AG04449 (cell line): ENCODE measurements at places on chromosomes 5 and 9.

DNA sequence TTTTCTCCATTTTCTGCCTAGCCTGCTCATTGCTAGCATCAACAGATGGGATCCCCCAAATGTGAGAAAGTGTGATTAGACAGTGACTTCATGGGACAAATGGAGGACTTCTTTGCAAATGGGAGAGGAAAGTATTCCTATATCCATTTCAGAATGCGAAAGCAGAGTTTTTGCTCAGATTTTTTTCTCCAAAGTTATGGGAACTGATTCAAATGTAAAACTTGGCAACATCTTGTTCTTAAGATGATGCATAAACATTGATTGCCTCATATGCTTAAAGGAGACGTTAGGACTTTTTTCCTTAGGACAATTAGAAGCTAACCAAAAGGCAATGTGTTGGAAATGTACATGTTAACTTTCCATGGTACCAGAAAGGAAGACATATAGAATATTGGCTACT, 704.3 kb upstream of the ZNF608 start:
- no peak for DNase-seq

- DNase-seq, result no peak
Measured at GRCh38 chr5:92809855-92810465, 771.1 kb downstream of the NR2F1-AS1 start.

- no peak for DNase-seq
Measured at GRCh38 chr5:1098986-1099597, 12.8 kb downstream of the SLC12A7 start.

DNA sequence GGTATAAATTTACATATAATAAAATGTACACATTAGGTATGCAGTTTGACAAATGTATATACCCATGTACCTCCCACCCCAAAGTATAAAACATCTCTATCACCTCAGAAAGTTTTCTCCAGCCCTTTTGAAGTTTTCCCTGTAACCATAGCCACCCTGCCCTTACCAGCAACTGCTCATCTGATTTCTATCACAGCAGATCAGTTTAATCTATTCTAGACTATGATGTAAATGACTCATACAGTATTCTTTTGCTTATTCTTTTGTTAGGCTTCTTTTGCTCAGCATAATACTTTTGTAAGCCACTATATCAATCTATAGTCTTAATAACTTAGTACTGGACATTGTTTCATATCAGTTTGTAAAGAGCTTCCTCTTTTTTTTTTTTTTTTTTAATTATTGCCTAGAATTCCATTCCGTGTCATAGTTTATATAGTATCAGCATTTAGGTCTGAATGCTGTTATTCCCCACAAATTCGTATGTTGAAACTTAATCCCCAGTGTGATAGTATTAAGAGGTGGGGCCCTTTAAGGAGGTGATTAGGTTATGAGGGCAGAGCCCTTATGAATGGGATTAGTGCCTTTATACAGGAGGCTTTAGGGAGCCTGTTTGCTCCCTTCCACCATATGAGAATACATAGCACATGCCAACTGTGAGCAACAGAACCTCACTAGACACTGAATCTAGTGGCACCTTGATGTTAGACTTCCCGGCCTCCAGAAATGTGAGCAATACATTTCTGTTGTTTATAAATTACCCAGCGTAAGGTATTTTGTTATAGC, 20.3 kb downstream of the MELK start:
- no peak for DNase-seq

DNA sequence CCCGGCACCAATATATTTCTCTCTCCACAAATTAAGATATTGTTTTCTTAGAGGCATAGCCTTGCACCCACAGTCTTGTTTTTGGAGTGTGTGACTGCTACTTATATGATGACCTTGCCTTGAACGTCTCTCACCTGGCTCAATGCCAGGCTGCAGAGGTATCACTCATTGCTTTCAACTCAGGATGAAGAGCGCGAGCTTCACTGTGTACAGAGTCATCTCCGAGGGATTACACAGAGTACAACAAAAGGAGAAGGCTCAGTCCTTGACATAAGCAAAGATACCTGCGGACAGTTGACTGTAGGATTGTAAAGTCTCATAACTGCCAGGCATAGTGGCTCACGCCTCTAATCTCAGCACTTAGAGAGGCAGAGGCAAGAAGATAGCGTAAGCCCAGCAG, 53.8 kb downstream of the CD180 start:
- no peak for DNase-seq

DNA sequence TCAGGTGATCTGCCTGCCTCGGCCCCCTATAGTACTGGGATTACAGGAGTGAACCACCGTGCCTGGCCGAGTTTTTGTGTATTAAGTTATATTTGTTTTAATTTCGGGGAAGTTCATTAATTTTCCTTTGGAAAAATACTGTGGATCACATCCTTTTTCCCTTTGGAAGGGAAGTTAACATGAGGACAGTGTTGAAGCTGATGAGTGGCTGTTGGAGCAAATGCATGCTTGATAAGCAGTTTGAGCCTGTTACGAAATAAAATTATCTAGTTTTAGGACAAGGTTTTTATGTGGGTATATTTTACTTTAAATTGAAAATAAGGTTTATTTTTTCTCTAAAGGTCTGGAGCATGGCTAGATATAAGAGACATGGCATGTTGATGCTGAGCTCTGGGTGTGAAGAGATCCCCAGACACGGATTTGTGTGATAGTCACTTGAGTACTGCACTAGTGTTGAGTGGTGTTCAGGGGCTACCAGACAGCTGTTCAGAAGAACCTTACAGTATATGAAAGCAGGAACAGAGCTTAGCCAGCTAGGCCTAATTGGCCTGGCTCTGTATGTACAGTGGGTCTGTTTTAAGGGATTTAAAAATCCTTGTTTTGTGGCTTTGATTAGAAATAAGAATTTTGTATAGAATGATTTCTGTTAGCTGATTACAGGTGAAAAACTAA, 17.4 kb downstream of the LMNB1 start:
- DNase-seq, result no peak

GRCh38 chr9:98702835-98703380, 5.8 kb downstream of the GABBR2 start:
- no peak for DNase-seq

- DNase-seq, result no peak
Measured at GRCh38 chr5:120517607-120518252, 53.6 kb downstream of the PRR16 start.

DNA sequence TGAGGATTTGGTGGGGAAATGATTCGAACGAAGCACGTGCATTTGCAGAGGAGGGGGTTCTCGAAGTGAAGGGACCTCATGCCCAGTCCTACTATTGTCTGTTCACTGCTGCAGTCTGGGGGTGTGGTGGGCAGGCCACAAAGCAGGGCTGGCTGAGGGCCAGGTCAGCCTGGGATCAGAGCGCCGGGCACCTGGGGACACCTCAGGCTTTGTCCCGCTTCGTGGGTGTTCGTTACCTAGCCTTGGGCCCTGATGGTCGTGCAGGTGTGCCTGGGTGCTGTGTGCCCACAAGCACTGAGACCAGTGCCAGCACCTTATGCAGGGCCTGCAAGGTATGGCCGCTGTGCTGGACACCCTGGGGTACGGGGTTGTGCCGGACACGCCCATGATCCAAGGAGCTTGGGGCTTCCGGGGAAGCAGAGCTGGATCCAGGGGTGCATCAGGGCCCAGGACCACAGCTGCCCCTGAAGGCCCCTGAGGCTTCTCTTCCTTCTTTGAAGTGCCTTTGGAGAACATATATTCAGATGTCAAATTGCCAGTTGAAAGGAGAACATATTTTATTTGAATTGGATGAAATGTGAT, 80.6 kb downstream of the COL5A1 start:
- DNase-seq, result no peak

DNA sequence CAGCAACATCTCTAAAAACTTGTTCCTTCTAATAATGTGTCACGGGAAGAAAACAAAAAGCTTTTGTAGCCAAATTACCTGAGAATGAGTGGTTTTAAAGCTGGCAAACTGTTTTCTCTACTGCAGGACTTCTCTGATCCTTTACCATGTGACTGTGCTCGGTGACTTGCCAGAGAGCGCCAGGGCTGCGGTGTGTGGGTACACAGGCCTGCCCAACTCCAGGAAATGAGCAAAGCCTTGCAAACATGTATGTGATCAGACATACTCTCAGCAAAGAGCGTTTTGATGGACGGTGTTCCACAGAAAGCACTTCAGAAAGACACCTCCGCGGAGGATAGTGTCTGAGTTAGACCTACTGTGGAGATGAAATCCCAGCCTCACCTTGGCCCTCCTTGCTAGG, 157.3 kb downstream of the SPOCK1 start:
- DNase-seq, result no peak
